ENCODE measurements at places on chromosomes 6 and 20.

- no peak for DNase-seq
Measured at GRCh38 chr20:12715991-12716680, 292.6 kb upstream of the SPTLC3 start.

DNA sequence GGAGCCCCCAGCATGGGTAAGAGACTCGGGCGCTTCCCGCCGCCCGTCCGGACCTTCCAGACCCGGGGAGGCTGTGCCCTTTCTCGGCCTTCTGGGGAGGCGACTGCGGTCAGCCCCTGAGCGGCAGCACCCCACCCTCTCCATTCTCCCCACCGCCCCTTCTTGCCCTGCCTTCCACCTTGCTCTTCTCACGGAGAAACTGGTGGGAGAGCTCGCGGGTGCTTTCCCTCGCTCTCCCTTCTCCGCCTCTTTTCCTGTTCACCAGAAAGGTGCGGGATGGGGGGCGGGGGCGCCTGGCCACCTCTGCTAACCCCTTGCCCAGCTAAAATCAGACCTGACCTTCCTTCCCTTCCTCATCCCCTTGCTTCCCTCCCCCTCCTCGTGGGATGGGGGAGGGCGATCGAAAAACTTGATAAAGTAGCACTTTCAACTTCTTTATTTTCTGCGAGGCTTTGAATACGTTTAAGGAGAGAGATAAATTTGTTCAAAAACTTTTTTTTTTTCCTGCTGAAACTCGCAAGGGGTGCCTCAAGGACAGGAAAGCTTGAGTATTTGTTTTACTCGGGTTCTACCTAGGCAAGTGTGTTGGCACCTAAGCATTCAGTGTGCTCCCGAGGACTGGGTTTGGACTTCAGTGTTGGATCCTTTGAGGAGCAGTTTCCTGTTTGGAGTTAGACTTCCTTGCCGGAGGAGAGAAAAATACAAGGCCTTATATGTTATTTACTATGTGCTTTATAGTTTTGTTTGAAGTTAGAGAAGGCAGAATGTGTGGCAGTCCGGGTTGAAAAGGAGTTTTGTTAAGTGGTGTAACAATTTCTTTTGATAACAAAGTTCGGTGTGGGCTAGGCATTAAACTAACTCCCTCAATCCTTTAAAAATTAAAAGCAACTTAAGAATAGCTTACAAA is 897 bp downstream of the CD2AP start:
- DNase-seq: no peak

GRCh38 chr20:35490736-35491181 is 35.4 kb downstream of the CEP250 start:
- no peak for DNase-seq

DNA sequence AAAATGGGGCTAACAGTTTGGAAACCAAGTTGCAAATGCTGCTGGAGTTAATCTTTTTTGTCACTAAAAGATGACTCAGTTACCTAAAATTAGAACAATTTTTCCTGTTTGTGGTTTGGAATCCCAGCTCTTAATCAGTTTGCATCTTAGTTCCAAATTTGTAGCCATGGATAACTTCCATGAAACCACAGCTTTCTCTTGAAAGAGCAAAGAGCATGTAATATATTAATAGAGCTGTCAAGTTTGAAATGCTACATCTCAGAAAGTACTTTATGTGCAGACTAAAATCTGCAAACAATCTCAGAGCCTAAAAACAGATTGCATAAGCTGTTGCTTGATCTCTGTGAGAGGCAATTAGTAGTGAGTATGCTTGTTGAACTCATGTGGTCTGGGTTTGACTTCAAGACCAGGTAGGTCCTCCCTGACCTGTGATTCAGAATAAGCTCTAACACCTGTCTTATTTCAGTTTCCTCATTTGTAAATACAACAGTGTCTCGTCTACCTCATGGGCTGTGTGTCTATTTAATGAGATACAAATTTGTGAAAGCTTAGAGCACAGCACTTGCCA is 23.5 kb downstream of the DHX35 start:
- peak; percentile 90 for DNase-seq

GRCh38 chr20:39661833-39662232 is 699.7 kb downstream of the DHX35 start:
- DNase-seq: no peak

GRCh38 chr20:62225820-62226635 is 6.0 kb upstream of the HRH3 start:
- DNase-seq: no peak

DNA sequence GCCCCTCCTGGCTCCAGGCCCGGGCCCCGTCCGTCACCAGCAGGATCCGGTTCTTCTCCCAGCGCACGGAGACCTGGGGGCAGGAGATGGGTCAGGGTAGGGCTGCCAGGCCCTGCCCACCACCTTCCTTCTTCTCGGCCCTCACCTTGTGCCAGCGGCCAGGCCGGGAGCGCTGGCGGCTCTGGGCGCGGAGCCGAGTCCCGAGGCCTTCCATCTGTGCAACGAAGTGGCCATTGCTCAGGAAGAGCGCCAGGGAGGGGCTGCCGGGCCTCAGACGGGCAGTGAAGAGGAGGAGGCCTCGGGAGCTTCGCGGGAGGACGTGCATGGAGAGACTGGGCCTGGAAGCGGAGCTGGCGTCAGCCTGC is 7.9 kb downstream of the ADRM1 start:
- no peak for DNase-seq

- DNase-seq: no peak
Measured at GRCh38 chr20:62066339-62066982, 780 bp upstream of the TAF4 start.

DNA sequence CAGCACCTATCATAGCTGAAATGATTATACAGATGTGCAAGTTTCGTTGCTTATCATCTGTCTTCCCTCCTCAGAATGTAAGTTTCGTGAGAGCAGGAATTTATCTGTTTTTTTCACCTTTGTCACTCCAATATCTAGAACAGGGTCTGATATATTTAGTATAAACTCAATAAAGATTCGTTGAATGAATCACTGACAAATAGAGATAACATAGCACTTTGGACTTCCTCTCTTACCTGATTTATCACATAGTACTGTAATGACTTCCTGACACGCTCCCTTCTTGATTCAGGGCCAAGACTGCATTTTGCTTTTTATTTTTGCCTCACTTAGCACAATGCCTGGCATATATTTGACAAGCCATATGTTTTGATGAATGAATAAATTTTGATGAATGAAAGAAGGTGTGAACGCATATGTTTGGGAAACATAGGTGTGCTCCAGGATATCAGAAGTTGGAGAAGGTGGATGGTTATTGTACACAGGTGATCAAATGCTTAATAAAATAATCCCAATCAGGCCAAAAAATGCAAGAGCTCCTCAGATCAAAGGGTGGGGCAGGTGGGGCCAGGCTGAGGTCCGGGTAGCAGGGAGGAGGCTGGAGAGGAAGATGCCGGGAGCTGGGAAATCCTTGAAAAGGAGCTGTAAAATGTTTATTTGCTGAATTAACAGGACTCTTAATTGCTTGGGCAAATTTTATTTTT is 33.0 kb downstream of the PIM1 start:
- DNase-seq: no peak

DNA sequence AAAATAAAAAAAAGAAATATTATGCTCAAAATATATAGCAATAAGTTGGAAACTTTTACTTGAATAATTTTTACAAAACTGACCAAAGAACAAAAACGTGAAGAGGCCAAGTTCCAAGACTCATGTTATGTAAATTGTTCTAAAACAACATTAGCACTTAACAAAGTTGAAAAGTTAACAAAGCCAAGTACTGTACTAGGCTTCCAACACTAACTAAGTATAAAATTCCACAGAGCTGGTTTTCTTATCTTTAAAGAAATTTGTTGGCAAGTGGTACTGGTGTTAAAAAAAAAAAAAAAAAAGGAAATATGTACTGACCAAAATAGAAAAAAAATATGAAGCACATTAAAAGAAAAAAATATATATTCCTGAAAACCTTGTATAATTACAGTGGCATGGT is 127.8 kb downstream of the SLC16A10 start:
- DNase-seq: no peak

DNA sequence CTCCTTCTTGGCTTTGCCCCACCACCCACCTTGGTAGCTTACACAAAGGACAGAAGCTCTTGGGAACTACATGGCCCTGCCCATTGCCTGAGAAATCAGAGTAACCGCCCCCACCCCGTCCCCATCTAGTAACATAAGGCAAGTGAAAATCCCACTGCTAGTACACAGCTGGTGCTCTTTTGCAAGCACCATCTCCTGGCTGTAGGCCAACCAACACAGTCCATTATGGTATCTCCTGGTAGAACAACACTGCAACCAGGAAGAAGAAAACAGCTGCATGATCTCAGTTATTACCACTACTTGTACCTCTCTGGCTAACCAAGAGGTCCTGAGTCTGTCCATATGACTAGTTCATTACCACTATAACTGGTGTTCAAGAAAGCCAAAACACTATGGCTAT is 841.1 kb upstream of the MANEA start:
- no peak for DNase-seq

DNA sequence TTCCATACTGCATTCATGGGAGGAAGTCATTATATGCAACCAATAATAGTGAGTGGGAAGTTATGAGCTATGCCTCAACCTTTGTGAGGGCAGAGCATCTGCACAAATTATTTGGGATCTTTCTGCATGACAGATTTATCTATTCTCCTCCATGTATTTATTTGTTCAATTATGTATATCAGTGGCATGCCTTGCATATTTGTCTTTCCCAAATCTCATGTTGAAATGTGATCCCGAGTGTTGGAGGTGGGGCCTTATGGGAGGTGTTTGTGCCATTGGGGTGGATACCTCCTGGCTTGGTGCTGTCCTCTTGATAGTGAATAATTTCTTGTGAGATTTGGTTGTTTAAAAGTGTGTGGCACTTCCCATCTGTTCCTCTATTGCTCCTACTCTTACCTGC is 1246.0 kb upstream of the CITED2 start:
- no peak for DNase-seq

DNA sequence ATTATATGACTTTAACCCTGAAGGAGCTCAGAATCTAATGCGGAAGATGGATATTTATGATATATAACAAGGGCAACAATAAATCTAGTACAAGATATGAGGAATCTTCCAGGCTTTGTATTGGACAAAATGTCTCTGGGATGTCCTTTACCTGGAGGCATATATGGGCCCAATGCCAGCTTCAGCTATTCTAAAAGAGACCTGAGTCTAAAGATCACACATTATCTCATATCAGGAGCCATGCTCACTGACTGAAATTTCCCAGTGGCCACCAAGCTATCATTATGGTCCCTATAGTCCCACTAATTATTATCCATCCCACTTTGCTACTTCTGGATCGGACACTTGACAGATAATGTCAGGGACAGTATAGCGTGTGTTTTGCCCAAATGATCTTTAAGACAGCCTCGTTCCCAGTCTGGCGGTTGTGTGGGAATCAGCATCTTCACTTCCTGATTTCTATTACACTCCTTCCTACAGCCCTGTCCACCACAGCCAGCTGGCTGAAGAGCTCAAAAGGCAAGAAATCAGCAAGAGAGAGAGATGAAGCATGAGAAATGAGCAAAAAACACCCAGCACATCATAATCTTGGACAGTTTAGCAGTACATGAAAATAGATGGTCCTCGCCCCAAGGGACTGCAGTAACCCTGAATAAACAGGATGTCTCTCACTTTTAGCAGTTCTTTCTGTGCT is 34.9 kb downstream of the KLHL31 start:
- no peak for DNase-seq

- no peak for DNase-seq
Measured at GRCh38 chr20:48241482-48241881, 456.2 kb upstream of the SULF2 start.

DNA sequence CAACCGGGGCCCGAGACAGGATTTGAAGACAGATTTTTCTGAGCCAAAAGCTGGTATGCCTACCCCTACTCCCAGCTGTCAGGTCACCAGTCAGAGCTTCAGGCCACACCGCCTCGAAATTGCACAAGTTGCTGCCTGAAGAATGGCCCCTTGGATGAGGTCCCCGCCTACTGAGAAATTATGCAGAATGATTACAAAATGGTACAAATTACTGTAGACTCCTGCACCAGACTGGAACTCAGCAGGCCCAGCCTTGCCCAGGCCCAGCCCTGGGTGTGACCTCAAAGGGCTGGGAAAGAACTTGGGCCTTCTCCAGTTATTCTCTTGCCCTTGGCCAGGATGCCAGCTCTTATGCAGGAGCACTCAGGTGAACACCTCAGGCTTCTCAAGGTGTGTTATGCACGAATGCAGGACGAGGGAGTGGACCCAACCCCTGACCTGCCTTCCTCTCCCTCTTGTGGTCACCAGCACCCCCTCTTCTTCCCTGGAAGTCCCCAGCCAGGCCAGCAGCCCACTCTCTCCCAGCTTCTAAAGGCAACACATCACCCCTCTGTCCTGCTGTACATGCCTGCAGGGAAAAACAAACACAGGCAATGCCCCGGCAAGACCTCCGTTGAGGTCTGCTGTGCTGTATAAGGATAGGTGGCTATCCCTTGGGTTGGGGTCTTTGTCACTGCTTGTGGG is 88.7 kb upstream of the NAA20 start:
- no peak for DNase-seq

GRCh38 chr6:109023356-109023925 is 71.2 kb downstream of the SESN1 start:
- no peak for DNase-seq

GRCh38 chr20:25273541-25274358 is 25.9 kb downstream of the PYGB start:
- DNase-seq: no peak

DNA sequence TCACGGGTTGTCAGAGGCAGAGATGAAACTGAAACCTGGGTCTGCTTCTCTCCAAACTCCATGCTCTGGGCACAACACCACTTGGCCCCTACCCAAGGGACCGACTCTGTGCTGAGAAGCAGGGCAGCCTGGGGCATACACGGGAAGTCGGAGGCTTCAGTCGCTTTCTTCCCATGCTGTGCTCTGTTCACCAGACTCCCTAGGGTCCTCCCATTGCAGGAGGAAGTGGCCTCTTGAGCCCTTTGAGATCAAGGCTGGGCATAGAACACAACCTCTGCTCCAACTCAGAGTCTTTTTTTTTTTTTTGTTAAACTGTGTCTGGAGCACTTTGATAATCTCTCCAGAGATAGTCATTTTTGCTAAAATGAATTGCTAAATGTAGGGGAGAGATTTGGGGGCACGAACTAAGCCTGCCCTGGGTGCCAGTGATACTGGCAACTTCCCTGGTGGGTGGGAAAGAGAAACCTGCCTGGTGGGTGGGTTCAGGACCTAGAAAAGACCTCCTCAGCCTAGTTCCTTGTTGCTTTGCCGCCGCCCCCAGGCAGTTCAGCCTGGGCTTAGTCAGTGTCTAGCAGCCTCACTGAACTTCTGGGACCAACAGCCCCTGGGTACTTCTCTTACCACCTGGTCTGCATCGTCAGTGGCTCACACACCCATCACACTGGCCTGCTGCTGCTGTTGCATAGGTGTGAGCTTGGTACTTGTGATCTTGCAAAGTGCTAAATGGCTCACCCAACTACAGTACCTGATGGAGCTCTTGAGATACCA is 62.0 kb downstream of the PPP1R14C start:
- DNase-seq: no peak

GRCh38 chr6:87522686-87523085 is 49.9 kb downstream of the SLC35A1 start:
- no peak for DNase-seq

DNA sequence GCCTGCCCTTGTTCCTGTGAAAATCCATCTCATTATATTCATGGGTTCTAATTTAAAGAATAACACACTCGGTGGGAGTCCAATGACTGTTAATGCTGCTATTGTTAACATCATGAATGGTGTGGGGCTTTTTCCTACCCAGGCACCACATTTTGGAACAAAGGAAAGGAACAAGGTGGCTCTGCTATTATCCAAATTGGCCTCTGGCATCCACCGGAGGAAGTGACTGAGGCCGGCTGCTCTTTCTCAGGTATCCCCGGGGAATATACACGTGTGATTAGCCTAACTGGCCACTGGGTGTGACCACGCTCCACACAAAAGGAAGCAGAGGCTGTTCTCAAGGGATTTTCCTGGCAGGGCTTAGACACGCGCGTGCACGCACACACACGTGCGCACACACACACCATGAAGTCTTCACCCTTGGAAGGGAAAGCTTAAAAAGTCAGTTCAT is 601.2 kb upstream of the ARID1B start:
- DNase-seq: no peak
